ENCODE measurements at places on chromosomes 13 and 19. TPM values are rescaled to one million over a fixed set of nuclear protein-coding genes. Genes with fewer than 3 reads are reported as not detected.

Gene MIER2
- polyA plus RNA-seq = 47.3 TPM

DNA sequence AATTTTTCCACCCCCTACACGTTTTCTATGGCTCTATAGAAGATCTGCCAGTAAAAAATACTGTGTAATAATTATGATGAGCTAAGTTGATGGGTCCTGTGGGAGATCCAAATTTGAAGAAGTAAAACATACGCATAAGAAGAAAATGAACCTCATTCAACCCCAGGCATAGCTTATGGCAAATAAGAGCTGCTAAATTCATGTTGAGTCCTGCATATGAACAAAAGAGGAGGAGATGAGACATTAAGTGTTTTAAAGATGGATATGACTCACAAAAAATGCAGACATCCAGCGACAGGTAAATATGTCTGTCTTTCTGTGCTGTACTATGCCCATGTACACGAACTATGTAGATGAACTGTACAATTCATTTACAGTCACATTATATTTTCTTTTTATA is 101.9 kb downstream of the LIG4 start:
- no peak for DNase-seq

DNA sequence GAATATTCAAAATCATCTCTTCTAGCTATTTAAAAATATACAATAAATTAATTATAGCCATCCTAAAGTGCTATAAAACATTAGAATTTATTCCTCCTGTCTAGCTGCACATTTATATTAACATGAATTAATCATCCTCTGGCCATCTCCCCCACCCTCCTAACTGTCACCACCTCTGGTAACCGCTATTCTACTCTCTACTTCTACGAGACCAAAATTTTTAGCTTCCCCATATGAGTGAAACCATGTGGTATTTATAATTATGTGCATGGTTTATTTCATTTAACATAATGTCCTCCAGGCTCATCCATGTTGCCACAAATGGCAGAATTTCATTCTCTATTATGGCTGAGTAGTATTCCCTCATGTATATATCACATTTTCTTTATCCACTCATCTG is 265.2 kb downstream of the COG6 start:
- no peak for DNase-seq

DNA sequence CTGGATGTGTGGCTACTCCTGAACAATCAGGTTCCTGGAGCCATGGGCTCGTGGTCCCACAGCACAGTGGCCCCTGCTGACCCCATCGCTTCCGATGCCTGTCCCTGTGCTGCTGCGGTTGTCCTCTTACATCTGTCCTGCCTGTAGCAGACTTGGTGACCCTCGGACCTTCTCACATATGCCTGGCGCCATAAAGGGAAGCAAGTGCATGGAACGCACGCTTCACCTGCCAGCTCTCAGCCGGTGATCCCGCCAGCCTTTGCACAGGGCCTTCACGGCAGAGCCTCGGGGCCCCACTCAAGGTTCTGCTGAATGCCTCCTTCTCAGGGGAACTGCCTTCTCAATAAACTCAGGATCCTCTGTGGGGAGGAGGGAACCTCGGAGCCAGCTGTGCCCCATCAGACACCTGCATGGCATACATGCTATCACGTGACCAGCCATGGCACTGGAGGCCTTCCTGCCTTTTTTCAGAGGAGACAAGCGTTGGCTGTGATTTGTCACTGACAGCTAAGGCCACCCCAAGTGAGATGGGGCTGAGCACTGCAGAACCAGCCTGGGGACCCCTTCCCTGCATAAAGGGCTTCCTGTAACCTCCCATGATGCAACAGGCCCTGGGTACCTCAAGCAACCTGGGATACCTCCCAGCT is 24.3 kb downstream of the PEPD start:
- no peak for DNase-seq

DNA sequence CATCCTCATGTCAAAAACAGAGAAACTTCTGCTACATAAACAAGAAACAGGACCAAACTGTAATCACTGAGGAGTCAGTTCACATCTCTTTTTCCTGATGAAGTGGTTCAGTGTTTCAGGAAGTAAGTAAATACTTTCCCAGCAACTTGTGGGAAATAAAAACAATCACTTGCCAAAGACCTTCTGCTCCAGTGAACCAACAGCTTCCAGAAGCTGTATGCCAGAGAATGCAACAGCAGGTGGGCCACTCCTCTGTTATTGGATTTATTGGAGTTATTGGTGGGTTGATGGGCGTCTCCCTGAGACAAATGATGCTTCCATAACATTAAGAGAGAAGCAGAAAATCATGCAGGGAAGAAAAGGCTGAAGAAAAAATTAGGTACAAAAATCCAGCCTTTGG is 9.9 kb downstream of the SLC6A16 start:
- no peak for DNase-seq

GRCh38 chr13:112182846-112183531 is 116.0 kb downstream of the SOX1 start:
- DNase-seq = peak; percentile 18

All from hepatocyte (in vitro differentiated cells).